ENCODE measurements at places on chromosomes 7 and 10.
A peak's percentile ranks its signal among the peaks of the same experiment; 100 is the strongest.

- DNase-seq = no peak
Measured at GRCh38 chr7:91082038-91082437, 182.2 kb upstream of the FZD1 start.

DNA sequence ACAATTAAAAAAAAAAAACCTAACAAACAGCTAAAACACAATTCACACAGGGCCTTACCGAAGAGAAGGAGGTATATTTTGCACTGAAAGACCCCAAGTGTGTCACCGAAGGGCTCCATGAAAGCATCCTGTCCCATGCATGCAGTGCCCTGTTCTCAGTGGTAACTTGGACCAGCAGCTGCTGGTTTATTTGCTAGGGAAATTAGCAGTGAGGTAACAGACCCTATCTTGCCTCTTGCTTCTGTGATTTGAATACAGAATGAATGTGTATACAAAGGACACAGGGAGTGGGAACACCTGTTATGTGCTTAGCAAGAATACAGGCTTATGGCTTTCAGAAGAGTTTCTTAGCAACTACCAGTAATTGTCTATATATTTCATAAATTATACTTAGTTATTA is at the start of gene HEPACAM2:
Gene HEPACAM2, minus strand, starts transcription at position 160 of the 400 bp plus-strand sequence.
- DNase-seq = no peak

- DNase-seq = peak; percentile 60
Measured at GRCh38 chr7:112450807-112451761, 824 bp downstream of the IFRD1 start.

DNA sequence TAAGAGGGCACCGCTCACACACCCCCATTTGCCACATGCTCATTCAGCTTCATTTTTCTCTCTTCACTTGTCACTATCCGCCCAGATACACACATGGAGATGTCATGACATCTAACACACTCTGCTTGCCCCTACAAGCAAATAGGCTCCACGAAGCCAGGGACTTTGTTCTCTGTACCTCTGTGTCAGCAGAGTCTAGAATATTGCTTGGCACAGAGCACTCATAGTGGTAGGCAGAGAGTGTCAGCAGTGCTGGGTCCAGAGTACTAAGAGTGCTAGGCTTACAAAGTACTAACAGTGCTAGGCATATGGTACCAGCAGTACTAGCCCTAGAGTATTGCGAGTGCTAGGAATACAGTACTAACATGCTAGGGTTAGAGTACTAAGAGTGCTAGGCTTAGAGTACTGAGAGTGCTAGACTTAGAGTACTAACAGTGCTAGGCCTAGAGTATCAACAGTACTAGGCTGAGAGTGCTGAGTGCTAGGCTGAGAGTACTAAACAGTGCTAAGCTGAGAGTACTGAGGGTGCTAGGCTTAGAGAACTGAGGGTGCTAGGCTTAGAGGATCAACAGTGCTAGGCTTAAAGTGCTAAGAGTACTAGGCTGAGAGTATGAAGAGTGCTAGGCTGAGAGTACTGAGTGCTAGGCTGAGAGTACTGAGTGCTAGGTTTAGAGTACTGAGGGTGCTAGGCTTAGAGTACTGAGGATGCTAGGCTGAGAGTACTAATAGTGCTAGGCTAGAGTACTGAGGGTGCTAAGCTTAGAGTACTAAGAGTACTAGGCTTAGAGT is 166.1 kb downstream of the PRKAG2 start:
- no peak for DNase-seq

- no peak for DNase-seq
Measured at GRCh38 chr7:24896031-24896501, 83.9 kb downstream of the OSBPL3 start.

DNA sequence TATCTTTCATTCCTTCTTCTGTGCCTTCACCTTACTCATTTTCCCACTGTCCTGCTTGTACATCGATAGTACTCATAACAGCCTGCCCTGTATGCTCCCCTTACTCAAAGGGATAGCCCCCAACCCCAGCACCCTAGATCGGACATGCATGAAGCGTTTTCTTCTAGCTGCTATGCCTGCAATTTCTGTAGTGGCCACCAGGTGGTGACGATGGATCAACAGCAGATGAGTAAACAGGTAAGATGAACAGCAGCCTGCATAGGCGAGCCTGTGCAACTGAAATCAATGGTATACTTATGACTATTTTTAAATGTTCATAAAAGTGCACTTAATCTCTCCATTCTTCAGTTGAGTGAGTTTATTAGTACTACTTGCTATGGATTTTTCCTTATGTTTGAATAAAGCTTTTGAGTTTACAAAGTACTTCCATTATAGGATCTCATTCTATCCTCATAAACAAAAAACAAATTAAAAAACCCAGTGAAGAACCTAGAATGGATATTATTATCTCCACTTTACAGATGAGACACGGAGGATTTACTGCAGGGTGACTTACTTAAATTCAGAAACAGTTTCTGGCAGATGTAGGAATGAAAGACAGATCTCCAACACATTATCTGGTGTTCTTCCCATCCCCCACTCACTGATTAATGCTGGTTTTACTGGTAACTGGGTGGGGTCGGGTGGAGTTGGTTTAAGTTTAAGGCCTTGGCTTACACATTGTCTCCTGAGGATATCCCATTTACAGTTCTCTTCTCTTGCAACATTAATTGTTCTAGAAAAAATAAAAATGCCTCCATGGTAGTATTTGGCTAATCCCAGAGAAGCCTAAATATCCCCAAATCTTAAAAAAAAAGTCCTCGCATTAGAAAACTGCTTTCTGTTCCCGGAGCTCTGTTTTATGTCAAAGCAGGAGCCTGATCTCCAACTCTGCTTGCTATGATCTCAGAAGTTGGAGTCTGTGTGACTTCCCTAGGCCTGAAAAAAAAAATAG is 222.1 kb downstream of the GLI3 start:
- no peak for DNase-seq

- no peak for DNase-seq
Measured at GRCh38 chr10:109892117-109892516, 31.2 kb downstream of the XPNPEP1 start.

DNA sequence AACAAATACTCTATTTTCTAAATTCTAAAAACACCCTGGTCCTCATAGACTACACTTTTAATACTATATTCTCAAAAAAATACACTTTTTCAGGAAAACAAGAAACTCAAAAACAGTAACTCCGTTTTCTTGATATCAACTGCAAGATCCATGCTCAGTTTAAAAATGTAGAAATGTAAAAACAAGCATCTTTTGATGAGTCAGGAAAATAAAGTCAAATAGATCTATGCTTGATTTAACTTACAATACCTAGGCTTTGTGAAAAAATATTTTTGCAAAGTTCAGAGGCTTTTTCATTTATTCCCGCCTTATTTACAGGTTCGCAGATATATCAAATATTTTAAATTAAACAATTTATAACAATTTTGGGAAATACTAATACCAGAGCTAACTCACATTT is 33.6 kb downstream of the POT1 start:
- DNase-seq = no peak

DNA sequence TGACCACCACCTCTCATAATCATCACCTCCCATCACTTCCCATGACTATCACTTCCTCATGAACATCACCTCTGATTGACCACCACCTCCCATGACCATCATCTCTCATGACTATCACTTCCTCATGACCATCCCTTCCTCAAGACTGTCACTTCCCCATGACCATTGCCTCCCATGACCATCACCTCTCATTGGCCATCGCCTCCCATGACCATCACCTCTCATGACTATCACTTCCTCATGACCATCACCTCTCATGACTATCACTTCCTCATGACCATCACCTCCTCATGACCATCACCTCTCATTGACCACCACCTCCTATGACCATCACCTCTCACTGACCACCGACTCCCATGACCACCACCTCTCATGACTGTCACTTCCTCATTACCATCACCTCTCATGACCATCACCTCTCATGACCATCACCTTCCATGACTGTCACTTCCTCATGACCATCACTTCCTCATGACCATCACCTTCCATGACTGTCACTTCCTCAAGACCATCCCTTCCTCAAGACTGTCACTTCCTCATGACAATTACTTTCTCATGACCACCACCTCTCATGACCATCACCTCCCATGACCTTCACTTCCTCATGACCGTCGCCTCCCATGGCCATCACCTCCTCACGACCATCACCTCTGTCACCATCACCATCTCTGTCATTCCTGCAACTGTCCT is 51.6 kb downstream of the PDGFA start:
- DNase-seq = no peak

DNA sequence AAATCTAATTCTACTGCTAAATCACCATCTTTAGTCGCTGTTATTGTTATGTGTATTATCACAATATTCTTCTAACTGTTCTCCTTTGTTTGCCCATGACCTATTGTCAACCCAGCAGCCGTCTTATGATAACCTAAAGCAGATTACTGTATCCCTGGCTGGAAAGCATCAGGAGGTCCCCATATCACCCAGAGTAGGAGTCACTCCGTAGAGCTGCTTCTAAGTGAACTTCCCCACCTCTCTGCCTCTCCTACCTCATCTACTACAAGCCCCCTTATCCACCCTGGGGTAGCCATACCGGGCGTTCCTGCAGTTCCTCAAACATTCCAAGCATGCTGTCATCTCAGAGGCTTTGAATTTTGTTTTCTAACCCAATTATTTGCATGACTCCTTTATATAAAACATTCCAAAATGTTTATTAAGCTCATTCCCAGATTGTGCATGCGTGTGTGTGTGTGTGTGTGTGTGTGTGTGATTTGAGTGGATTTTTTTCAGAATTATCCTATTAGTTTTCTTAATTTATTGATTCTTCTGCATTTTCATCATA is 39.7 kb downstream of the POU6F2 start:
- no peak for DNase-seq

DNA sequence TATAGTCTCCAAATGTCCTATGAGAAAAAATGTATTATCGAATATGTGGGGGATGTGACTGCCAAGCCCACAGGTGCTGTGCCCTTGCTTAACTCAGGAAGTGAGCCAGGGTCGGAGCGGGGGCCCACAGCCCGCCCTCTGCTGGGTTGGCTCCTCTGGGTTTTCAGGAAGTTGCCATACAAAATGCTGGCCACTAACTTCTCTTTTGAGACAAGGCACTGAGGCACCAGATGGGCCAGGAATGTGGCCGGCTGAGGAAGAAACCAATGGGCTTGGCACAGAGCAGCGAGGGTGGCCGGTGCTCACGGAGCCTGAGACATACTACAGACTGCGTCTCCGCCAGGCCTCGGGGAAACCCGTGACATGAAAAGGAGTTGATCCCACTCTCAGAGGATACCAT is 58.9 kb downstream of the FAM53B start:
- no peak for DNase-seq

GRCh38 chr10:18010050-18010449 is 58.3 kb downstream of the SLC39A12 start:
- no peak for DNase-seq

DNA sequence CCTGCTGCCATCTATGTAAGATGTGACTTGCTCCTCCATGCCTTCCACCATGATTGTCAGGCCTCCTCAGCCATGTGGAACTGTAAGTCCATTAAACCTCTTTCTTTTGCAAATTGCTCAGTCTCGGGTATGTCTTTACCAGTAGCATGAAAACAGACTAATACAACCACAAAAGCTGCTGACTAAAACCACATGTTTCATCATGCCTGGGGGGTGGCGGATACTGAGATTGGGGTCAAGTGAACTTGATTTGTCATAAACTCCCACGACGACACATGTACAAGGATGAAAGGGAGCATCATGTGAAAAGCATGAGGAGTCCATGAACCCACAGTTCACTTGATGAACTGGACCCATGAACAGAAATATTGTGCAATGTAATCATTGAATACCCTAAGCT is 134.9 kb upstream of the ANK3 start:
- no peak for DNase-seq

GRCh38 chr7:401495-401894 is 111.5 kb downstream of the FOXL3 start:
- DNase-seq = no peak

- DNase-seq = no peak
Measured at GRCh38 chr7:139382439-139382838, 22.7 kb downstream of the LUC7L2 start.

- peak; percentile 70 for DNase-seq
Measured at GRCh38 chr10:5977471-5978229, at the start of gene IL15RA. TSS of gene IL15RA (minus strand) at chr10:5977543. CDS start at chr10:5977492, 51 bp downstream.

GRCh38 chr10:18005445-18005780 is 53.7 kb downstream of the SLC39A12 start:
- DNase-seq = no peak

GRCh38 chr10:103111031-103111917 is 81.8 kb downstream of the NT5C2 start:
- DNase-seq = no peak

- no peak for DNase-seq
Measured at GRCh38 chr10:104340111-104340526, 1.9 kb upstream of the ITPRIP start.

DNA sequence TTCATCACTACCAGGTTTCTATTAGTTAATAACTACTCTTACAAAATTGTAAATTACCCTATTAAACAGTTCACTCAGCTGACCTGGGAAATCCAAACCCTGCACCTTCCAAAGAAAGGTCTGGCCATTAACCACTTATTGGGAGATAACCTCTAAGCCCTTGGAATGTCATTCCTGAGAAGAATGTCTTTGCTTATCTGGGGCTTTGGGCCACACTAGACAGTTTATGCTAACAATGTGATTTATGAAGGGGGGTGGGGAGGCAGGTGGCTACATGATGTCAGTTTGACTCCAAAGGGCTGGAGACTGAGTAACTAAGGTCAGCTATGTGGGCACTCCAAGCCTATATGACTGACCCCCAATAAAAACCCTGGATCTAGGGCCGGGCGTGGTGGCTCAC is 50.7 kb downstream of the AKR1D1 start:
- DNase-seq = no peak

GRCh38 chr10:84308481-84309304 is 19.7 kb upstream of the CCSER2 start:
- DNase-seq = no peak

All from stimulated activated CD8-positive, alpha-beta memory T cell treated with anti-CD3 and anti-CD28 coated beads, Interleukin-2, amount 100 ng/mL, for 1 hour (primary cell).